Immature natural killer cell (primary cell): ENCODE measurements at places on chromosomes 6 and 20.
A peak's percentile ranks its signal among the peaks of the same experiment; 100 is the strongest.

GRCh38 chr6:16766836-16767745 lies 5.8 kb upstream of the ATXN1 start:
- no peak for DNase-seq

GRCh38 chr6:39224523-39225182 lies 4.6 kb downstream of the KCNK5 start:
- no peak for DNase-seq

DNA sequence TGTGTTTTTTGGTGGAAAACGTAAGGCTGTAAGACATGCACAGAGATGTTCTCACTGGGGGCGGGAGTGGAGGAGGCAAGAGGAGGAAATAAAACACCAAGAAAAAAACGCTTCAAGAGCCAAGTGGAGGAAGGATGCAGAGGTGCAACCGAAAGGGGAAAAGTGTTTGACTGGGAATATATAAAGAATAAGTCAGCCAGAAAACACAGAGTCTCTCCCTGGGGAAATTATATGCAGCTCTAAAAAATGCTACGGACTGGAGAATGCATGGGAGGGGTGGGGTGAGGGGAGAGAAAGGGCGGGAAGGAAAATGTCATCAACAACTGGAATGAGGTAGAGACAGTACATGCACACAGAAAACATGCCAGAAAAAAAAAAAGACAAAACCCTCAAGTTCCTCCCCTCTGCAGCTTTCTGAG lies 133.5 kb downstream of the SCML4 start:
- no peak for DNase-seq

DNA sequence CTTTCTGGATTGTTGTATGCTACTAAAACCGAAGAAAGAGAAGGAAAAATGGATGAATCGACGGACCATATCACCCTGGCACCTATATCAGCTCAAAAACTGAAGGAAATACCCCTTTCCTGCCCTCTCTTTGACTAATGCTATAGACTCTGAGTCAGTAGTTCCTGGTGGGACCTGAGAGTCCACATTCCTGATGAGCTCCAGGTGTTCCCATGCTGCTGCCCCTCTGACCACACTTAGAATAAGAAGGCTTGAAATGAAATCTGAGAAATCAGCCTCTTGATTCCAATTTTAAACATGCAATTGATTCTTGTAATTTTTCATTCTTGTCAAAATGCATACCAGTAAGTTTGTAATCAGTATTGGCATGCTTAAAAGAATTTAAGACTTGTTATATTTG lies 75.2 kb downstream of the PRL start:
- DNase-seq, result no peak

DNA sequence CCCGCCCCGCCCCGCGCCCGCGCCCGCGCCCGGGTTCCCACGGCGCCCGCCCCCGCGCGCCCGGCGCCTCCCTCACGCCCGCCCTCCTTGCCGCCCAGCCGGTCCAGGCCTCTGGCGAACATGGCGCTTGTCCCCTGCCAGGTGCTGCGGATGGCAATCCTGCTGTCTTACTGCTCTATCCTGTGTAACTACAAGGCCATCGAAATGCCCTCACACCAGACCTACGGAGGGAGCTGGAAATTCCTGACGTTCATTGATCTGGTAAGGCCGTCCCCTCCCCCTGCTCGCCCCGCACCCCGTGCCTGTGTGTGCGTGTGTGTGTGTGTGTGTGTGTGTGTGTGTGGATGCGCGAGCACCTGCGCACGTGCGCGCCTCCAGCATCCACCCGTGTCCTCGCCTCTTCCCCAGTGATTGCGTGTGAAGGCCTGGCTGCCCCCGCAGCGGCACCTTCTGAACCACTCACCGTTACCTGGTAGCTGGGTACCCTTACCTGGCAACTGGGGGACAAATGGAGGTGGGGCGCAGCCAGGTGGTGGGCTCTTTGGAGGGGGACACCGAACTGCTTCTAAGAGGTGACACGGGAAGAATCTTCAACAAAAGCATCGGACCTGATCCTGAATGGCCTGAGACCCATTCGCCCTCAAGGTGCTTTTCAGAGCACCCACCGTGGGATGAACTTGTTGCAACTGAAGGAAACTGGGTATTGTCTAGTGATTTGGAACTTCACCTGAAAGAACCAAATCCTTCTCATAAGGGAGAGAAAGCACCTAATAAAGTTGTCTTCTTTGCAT lies at the start of gene AIG1:
Gene AIG1 (plus strand): TSS at position 84 of the 791 bp plus-strand sequence. CDS start 37 bp downstream, at position 121.
- DNase-seq, result no peak

GRCh38 chr6:137024237-137024990 lies 20.4 kb downstream of the IL20RA start:
- DNase-seq, result no peak

DNA sequence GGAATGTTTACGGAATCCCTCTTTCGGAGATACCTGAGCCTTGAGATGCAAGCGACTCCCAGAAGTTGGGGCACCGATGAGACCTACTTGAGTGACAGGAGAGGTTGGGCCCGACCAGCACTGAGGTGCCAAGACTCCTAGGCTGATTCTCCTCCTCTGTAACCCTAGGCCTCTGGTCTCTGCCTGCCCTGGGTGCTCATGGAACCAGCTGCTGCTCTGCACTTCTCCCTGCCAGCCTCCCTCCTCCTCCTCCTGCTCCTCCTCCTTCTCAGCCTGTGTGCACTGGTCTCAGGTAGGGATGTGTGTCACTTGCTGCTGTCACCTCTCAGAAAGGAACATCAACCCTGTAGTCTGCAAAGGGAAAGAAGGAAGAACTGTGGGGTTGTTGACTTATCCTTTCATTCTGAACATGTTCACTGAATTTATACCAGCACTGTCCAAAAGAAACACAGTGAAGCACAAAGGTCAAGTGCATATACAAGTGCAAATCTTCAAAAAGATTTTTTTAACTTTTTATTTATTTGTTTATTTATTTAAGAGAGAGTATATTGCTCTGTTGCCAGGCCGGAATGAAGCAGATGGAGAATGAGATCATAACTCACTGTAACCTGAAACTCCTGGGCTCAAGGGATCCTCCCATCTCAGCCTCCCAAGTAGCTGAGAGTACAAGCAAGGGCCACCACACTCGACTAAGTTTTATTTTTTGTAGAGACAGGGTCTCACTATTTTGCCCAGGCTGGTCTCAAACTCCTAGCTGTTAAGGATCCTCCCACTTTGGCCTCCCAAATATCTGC lies 913 bp downstream of the BTN2A2 start:
- no peak for DNase-seq

GRCh38 chr20:33796263-33796906 lies 14.8 kb upstream of the CHMP4B start:
- DNase-seq, result no peak

DNA sequence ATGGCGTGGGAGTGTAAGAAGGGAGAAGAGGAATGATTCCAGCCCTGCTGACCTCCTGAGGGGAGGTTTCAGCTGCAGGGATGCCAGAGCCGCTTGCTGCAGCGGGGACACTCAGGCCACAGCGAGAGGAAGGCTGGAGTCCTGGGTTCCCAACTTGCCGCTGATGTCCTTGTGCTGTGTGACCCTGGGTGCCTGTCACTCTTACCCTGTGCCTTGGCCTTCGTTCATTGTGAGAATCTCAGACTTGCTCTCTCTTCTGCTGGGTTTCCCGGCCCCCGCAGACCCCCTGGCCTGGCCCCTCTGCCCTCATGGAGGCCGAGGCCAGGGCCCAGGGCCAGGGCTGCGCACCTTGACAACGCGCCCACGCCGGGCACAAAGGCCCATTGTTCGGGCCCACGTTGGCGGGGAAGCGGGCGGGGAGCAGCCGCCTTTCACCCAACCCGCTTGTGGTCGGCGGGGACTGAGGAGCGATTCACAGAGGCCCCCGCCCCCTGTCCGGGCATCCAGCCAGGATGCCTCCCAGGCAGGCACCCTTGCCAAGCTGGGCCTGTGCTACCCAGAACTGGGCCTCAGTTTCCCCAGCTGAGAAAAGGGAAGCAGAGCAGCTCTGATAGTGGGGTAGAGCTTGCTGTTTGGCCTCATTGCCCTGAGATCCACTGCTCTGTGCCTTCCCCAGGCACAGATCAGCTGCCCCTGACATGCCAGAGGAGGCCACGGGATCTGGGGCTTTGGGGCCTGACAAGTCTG lies 52.4 kb downstream of the CEBPB start:
- DNase-seq, result no peak

DNA sequence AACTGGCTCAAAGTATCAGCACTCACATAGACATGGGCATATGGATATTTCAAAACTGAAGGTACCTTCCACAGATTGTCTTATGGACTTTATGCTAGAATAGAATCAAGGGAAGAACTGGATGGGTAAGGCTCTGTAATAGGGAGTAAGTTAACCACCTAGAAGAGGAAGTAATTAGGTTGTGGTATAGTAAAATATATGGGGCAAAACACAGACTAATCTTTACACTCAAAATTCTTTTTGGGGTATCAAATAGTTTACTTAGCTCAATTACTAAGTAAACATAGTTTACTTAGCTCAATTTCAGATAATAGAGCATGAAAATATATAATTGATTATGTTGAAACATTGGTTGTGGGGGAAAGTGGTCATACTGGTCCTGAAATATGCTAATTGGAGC lies 94.2 kb upstream of the ATXN1 start:
- DNase-seq, result no peak

- no peak for DNase-seq
These were observed 3.1 kb downstream of the GTSF1L start for GRCh38 chr20:43723735-43724134.

DNA sequence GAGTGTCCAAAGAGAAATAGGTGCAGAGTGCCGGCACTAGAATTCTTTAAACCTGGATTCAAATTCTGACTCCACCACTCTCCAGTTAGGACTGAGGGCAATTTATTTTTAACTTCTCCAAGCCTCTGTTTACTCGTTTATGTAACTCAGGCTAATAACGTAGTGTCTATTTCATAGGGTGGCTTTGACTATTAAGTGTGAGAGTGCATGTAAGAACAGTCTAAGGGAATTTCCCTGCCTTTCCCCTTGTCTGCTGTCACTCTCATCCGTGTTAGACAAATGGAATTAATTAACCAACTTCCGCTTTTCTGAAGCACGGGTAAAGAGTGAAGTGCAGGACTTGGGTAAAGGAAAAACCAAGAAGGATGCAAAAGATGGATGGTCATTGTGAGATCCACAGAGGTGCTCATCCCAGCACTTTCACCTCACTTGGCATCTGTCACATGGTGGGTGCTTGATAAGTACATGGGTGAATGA lies 4.1 kb upstream of the ZKSCAN8 start:
- DNase-seq, result no peak

DNA sequence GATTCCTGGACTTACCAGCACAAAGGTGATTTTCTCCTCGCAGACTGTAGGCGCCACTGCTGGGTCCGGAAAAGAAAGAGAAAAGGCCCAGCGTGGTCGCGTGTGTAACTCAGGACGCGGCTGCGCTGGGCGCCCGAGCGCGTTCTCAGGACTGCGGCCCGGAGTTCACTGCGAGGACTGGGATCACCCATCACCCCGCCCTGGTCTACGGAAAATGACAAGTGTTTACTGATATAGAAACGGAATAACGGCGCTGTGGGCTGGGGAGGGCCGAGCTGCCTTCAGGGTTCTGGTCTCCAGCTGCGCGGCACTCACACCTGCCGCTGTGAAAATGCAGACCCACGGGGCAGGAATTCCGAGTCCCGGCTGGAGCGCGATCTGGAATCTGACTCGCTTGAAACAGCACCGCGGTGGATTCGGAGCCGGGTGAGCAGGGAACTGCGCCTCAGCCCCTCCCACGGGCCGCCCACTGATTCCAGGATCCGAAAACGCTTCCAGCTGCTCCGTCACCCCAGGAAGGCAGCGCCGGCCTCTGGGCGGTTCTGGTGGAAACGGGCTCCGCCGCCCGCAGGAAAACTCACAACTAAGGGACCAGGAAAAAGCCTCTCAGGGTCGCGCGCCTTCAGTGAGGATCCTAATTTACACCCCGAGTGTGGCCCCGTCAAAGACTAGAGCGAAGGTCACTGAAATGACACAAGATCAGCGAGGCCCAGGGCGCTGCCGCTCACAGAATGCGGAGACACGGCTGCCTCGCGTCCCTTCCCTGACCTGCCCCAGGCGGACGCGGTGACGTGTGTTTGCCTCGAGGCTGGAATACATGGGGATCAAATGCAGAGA lies 34.5 kb downstream of the HLA-A start:
- DNase-seq, result peak; percentile 47

- no peak for DNase-seq
These were observed 276.4 kb upstream of the JAG1 start for GRCh38 chr20:10949930-10950783.
